Stimulated activated effector memory CD8-positive, alpha-beta T cell treated with anti-CD3 and anti-CD28 coated beads, Interleukin-12 subunit alpha, Interleukin-12 subunit beta, amount 100 ng/mL, for 72 hours (primary cell): ENCODE measurements at places on chromosomes 6 and 20.

DNA sequence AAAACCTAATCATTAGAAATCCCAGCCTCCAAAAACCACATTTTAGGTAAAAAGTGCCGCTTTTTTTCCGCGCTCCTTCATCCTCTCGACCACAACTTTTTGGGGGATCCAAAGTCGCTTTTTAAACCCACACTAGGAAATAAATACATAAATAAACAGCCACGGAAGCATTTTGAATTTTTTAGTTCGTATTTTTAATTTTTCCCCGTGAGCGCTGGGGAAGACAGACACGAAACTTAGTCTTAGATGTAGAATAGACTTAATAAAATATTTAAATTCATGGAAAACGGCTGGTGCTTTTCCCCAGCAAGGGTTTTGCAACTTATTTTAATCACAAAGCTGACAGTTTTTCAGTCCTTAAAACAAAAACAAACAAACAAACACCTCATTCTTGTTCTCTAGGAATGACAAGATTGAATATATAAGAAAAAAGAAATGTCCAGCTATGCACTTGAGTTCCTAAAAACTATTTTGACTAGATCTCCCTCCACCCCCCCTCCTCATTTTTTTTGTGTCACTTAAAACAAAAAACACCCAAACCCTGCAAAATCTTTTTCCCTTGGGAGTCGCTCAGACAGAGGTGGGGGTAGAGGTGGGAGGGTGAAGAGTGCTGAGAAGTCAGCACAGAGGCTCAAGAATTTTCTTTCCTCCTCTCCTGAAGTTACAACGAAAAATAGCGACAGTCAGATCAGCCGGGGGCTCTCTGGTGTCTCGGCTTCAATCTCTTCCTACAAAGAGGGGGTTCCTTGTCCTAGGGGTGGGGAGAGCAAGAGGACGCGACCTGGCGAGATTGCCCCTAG is 43.4 kb upstream of the SUPT3H start:
- DNase-seq, result no peak

DNA sequence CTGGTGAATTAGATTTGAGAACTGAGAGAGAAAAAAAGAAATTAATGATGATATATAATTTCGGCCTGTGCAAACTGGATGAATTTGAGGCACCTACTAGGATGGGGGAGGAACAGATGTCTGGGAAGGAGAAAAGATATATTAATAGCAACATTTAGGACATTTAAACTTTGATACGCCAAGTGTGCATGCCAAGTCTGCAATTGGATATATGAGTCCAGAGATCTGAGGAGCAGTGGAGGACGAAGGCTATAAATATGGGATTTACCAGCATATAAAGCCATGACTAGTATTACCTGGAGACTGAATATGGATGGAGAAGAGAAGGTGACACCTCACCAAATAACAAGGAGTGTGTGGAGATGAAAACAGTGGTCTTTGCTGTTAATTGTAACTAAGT is 272.6 kb upstream of the HSF2 start:
- no peak for DNase-seq

DNA sequence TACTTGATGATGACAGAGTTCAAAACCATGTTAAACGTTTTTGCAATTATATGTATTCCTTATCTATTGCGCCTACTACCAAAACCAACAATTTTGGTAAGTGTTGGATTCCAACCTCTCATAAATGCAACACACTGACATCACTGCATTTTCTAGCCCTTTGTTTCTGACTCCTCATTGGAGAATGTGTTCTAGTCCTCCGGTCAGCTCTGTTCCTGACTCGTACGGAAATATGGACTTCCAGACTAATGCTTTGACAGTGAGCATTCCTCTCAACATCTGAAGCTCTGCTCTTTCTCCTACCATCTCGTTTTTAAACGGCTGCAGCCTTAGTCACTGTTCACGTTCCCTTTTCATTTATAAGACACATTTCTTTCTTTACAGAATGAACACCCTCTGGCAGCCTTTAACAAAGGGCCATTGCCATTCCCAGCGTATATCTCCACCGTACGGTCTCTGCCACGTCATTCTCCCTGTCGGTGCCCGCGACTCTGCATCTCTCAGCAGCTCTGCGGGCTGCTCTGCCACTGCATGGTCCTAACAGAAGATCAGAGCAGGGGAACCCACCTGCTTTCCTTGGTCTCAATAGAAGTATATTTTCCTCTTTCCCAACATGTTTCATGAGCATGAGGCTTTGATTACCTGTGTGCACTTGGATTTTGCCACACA is 103.0 kb upstream of the SYNDIG1 start:
- DNase-seq, result no peak

- no peak for DNase-seq
These were observed 79.0 kb upstream of the ZNF217 start for GRCh38 chr20:53672484-53673129.

DNA sequence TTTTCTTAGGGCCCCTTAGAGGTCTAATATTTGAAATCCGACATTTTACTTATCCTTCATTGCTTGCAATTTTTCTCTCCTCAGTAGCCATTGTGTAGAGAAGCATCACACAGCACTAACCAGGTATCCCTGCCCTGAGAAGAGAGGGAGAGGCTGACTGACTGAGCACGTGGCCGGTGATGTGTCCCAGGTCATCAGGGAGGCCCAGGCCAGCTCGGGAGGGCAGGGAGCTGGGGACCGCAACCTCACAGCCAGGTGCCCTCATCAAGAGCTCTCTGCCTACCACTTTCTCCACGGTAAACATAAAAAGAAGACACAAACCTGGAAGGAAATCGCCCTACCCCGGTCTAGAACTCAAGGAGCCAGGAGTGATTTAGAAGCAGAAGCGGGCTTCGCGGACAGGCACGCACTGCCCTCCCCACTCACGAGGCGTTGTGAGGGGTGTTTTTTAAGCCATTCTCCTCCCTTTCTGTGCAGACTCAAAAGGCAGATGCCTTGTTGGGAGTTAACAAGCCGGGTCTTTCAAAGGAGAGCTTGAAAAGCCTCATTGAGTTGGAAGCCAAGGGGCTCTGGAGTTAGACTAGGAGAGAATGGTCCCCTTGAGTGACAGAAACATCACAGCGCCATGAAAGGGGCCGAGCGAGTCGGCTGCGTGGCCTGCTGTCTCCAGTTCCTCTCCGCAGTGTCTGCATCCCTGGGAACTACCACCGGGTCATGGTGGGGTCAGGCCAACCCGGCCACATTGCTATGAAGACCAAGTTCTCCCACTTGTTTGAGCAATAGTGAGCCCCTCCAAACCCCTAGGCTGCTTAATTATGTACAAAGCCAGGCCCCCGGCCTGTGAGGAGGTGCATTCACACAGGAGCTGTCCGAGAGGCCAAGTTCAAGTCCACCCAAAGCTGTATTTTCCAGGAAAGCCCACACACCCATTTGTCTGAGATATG is 285.4 kb downstream of the CDH4 start:
- no peak for DNase-seq

DNA sequence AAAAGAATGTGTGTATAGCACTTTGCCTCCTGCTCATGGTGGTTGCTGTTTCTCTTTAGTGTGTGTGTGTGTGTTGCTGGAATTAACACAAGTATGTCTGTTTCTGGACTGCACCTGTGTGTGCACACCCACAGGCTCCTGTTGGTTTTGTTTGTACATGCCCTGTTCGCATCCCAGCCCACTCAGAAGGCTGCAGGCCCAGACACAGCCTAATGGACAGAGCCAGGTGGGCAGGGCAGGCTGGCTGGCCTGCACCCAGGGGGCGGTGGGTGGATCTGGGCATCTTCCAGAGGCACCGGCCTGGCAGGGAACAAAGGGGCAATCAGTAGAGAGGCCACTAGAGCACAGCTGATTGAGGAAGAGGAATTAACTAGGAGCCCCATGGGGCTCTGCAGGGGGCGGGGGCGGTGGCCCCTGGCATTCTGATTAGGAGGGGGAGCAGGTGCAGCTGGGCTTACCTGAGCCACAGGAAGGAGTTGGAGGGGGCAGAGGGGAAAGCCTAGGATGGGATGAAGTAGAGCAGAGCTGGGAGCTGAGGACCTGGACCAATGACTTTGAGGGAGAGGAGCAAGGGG is 21.9 kb downstream of the CD40 start:
- no peak for DNase-seq

GRCh38 chr6:17972074-17972952 is 15.1 kb downstream of the KIF13A start:
- DNase-seq, result no peak
